ENCODE measurements at places on chromosomes 3 and 15.

DNA sequence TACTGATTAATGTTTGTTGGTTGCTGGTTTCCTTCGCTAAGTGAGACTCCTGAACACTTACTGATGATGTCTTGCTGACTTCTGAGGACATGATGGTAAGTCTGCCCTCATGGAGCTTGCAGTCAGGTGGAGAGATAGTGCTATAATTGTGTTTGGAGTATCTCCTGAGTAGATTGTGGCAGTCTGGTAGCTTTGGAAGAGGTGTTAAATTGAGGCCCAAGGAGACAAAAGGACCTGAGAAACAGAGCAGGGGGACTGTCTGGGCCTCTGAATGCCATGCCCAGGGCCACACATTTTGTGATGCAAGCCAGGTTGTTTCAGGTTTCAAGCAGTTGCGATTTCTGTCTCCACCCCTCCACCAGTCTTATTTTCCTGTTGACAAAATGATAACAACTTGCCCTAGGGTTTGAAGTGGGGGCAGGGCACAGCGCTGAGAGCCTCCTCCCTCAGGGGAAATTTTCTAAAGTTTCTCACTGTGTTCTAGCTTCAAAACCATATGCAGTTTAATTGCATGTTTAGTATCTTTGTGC, 16.7 kb downstream of the SMAD3 start:
- no peak for DNase-seq

GRCh38 chr3:122097141-122097540, 42.0 kb downstream of the CD86 start:
- DNase-seq = no peak

- no peak for DNase-seq
Measured at GRCh38 chr3:132854856-132855535, 132.8 kb upstream of the NPHP3 start.

GRCh38 chr15:56815247-56815646, 81.9 kb upstream of the ZNF280D start:
- no peak for DNase-seq

DNA sequence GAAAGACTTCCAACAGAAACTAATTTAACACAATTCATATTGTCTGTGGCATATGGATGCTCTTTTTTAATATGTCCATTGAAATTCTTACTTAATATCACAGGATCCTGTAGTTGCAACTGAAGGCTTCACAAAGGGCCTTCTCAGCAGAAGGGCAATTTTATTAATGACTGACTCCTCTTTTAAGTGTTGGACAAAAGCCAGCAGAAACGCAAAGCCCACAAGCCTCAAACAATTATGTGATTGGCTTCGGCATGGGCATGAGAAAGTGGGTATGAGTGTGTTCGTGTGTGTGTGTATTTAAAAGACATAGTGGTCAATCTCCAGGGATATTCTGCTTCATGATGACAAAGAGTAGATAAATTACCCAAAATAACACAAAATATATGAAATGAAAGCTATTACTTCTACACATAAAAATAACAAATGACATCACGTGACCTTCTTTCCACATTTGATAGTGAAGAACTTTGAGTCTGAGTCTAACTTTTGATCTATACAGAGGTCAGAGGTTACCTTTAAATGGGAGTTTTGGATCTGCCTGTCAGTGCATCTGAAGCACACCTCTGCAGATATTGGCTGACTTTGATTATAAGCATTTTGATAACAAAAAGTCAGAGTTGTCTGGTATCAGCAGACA, 496.9 kb downstream of the CADM2 start:
- DNase-seq = no peak

GRCh38 chr3:67000009-67000408, 1.9 kb downstream of the KBTBD8 start:
- DNase-seq = no peak

- DNase-seq = no peak
Measured at GRCh38 chr3:63940389-63940757, 28.2 kb upstream of the SCAANT1 start.

GRCh38 chr15:62606376-62607113, 436.0 kb upstream of the TPM1 start:
- DNase-seq = no peak

GRCh38 chr15:78679089-78679511, 38.1 kb upstream of the CHRNB4 start:
- DNase-seq = no peak

DNA sequence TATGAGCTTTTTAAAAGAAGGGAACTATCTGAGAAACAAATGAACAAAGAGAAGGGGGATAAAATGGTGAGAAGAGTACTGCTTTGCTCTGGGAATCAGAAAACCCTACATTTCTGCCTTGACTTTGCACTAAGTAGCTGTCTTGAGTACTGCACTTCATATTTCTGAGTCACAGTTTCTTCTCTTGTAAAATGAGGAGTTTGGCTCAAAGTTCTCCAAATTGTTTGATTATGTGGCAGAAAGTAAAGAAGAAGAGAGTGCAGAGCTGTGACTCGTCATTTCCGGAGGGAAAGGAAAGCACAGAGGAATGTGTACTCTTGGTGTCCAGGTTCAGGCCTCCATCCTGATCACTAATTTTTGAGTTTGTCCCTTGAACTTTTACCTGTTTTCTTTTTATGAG, 54.7 kb downstream of the TP63 start:
- no peak for DNase-seq

- DNase-seq = no peak
Measured at GRCh38 chr15:32864841-32865240, 147.0 kb downstream of the GREM1 start.

DNA sequence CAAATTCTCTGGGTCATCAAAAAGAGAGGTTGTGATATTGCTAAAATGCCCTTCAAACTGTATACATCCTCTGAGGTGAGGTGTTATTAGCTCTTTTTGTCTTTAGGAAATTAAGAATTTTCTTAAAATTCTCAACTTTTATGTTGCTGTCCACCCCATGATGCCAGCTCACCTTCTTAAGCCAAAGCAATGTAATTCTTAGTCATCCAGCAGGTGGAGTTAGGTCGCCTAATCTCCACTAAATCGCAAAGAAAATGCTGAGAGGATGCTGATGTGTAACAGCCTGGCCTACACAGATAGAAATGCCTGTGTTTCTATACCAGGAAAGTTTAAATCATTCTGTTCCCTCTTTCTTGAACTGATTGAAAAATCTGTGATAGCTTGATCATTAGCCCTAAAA, 770.2 kb upstream of the ALCAM start:
- DNase-seq = peak; percentile 7

GRCh38 chr15:99239545-99240198, 9.7 kb downstream of the TTC23 start:
- no peak for DNase-seq

DNA sequence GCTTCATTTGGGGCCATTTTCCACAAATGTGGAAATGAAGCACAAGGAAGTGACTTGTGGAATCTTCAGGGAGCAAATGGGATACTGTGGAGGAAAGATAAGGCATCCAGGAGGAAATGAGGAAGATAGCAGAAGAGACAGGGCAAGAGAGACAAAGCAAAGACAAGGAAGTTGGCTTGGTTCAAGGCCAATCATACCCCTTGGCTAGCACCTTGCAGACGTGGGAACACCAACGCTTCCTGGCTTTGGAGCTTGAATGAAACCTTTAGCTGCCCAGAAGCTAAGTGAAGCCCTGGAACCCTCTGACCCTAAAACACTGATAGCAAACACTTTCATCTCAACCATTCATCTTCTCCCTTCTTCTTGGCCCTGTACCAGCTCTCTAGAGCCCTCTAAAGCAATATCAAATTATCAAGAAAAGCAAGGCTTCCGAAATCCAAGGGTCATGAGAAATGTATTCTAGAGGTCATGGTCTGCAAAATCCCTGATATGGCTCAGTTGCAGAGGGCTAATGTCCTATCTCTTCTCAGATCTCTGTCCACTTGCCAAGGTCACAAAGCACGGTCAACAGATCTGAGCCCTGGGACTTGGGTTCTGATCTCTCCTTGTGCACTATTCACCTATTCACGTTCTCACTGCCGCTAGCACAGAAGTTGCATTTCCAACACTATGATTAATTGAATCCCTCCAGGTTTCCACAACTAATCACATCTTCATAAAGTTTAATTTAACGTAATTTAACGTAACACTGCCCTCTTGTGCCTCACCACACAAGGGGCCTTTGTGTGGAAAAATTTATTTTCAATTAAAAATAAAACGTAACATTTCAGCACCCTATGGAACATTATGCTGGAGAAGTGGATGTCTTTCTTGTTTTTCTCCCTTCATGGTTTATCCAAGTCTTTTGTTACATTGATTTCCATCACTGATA, 557.6 kb upstream of the ADAMTS9 start:
- no peak for DNase-seq

- DNase-seq = no peak
Measured at GRCh38 chr15:98408231-98408630, 240.1 kb upstream of the IGF1R start.

GRCh38 chr3:66816090-66816761, 181.9 kb upstream of the KBTBD8 start:
- peak; percentile 23 for DNase-seq

- DNase-seq = no peak
Measured at GRCh38 chr3:48402907-48403306, 27.0 kb downstream of the PLXNB1 start.

DNA sequence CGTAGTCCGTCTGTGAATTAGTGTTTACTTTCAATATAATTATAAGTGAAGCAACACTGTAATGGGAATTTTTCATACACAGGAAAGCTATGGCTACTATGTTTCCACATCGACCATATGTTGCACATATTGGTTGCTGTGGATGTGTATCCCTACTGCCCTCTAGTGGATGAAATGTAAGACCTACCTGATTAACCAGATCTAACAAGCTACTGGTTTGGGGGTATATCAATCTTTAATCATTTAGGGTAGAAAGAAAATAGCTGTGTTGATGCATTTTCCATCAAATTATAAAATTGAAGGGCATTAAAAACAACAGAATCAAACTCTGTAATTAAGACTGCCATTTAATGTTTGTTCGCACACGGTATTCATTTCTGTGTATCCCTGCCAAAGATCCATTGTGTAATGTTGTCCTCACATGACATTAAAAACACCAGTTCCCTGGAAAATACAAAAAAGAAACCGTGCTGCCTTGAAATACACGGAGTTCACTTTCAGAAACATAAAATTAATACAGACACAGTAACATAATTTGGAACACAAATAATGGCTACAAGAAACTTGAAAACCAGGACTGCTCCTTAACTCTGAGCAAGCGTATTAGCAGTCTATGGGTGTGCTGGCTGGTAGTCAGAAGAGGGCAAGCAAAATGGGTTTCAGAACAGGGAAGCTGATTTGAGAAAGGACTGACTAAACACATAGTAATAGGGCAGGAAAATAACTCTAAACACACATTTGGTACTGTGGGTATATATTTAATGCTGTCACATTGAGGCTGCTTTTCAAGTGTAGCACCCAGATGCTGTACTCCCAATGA, 125.1 kb downstream of the TIGIT start:
- peak; percentile 14 for DNase-seq

DNA sequence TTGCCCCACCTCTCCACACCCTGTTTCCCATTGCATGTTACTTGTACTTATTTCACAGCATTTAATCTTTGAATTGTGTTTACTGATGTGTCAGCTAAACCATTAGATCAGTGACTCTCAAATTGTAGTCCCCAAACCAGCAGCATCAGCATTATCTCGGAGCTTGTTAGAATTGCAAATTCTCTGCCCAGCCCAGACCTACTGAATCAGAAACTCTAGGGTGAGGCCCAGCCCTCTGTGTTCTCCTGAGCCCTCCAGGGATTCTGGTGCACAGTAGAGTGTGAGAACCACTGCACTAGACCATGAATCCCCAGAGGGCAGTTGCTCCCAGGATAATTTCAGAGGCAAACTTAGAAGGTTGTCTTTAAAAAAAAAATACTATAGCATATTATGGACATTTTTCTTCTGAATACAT, 13.0 kb downstream of the PLD1 start:
- DNase-seq = no peak

GRCh38 chr15:100301910-100302431, 39.8 kb downstream of the ADAMTS17 start:
- DNase-seq = no peak

DNA sequence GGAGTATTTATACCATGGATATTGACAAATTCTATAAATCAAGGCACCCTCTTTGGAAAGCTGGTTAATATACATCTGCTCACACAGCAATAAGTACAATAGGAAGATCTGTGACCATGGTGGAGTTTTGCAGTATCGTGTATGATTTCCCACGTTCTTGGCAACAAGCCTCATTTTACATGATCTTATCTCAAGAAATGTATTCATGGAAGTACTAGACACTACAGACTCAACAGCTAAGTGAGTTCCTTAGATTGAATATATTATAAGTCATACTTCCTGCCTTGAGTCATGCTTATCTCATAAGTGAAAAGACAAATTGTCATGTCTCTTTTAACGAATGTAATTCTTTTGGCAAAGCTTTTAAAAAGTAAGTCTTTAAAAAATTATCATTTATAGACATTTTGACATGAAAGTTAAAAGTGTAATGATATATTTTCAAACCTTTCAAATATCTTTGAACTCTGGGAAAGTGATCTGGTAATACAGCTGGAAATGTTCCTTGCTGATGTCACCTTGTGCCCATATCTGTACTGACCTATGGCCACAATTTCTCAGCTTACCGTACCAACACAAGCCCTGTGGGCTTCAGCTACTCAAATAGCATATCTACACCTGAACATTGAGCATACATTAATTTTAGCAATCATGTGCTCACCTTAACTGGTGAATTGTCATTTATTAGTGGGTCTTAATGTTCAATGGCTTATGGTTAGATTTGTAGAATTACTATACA, 130.3 kb upstream of the TMC3 start:
- no peak for DNase-seq

DNA sequence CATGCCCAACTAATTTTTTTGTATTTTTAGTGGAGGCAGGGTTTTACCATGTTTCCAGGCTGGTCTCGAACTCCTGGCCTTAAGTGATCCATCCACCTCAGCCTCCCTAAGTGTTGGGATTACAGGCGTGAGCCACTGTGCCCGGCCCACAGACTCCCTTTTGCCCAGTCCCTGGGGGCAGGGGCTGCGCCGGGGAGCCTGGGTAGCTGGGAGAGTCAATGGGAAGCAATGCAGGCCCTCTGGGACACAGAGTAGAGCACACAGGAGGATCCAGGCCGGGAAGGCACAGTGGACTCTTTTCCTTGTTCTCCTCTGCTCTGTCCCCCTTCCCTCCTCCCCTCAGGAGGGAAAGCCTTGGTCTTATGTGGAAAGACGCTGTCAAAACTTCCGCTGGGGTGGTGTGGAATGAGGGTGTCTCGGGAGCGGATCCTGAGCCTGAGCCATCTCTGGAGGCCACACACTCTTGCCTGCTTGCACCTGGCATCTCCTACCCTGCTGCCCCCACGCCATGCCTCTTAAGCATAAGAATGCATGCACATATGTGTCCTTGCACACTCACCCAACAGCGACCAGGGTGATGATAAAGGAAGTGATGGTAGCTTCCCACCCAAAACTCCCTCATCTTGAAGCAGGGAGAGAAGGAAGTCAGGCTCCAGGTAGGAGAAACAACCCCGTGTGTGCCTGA, 11.9 kb upstream of the PRKCD start:
- no peak for DNase-seq

DNA sequence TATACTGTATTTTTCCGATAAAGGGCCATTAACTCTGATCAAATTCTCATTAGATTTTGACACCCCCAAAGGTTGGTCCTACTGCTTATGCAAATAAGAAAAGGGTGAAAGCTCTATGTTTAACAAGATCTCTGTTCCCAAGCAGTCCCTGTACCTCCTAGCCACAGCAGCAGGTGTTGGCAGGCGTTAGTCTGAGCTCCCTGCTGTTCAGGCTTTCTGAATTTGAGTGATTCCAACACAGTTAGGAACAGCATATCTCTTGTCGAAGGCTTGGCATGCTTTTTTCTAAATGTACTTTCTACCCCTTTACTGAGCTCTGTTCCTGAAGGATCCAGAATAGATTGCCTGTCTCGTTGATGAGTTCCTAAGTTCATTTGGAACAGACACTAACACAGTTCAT, 42.3 kb downstream of the MITF start:
- no peak for DNase-seq

Measured in DND-41 (cell line).